Stimulated activated naive CD4-positive, alpha-beta T cell (primary cell): ENCODE measurements at places on chromosomes 4 and X.

- no peak for DNase-seq
Measured at GRCh38 chrX:124502599-124502998, 156.2 kb downstream of the SH2D1A start.

- DNase-seq, result no peak
Measured at GRCh38 chr4:147847751-147848590, 116.1 kb downstream of the ARHGAP10 start.

DNA sequence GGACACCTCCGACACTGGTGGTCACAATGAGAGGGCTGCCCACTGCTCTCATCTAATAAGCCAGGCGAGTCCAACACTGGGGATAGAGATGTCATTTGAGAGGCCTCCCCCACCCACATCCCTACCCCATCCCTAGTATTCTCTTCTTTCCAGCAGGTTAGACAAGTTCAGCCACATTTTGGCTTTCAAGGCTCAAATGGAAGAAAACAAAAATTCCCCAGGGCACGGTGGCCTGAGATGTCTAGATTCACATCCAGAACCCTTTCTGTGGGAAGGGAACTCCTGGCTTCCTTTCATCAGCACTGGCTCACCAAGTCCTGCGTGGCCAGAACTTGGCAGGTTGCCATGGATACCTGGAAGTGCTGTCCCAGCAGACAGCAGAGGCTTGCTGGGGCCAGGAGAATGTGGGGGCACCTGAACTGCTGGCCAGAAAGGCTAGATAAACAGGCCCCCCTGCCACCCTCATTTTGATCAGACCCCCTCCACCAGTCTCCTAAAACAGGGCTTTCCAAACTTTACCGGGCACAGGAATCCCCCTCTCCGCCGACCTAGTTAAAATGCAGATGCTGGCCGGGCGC, 1.3 kb upstream of the NYX start:
- DNase-seq, result no peak

GRCh38 chr4:127370604-127371003, 262.2 kb upstream of the INTU start:
- DNase-seq, result no peak

GRCh38 chrX:104136241-104137019, 20.4 kb downstream of the SLC25A53 start:
- peak; percentile 16 for DNase-seq

GRCh38 chrX:7730071-7730470, 112.9 kb upstream of the VCX start:
- no peak for DNase-seq

GRCh38 chr4:40438384-40439026, 103.4 kb downstream of the CHRNA9 start:
- no peak for DNase-seq

GRCh38 chr4:129862461-129862860, 766.5 kb downstream of the C4orf33 start:
- DNase-seq, result no peak

DNA sequence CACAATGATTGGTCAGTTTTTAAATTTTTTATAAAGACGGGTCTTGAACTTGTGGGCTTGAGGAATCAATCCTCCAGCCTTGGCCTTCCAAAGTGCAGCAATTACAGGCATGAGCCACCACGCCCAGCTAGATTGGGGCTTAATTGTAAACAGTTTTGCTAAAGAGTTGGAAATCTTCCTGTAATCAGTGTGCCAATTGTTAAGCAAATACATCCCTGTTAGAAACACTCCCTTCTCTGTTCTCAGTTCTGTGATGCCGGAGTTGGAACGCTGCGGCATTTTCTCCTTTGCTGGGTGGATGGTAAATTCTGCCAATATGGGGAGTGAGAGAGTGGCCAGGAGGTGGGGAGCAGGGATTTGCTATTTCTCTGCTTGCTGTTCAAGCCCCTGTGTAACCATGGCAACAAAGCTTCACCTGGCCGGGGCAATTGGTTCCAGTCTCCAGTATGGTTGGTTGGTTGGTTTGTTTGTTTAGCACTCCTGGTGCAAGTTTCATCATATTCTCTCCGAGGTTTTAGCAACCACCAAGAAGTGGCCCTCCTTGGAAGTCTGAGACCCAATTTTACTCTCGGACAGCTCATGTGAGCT, 3.0 kb upstream of the SPATA4 start:
- no peak for DNase-seq

DNA sequence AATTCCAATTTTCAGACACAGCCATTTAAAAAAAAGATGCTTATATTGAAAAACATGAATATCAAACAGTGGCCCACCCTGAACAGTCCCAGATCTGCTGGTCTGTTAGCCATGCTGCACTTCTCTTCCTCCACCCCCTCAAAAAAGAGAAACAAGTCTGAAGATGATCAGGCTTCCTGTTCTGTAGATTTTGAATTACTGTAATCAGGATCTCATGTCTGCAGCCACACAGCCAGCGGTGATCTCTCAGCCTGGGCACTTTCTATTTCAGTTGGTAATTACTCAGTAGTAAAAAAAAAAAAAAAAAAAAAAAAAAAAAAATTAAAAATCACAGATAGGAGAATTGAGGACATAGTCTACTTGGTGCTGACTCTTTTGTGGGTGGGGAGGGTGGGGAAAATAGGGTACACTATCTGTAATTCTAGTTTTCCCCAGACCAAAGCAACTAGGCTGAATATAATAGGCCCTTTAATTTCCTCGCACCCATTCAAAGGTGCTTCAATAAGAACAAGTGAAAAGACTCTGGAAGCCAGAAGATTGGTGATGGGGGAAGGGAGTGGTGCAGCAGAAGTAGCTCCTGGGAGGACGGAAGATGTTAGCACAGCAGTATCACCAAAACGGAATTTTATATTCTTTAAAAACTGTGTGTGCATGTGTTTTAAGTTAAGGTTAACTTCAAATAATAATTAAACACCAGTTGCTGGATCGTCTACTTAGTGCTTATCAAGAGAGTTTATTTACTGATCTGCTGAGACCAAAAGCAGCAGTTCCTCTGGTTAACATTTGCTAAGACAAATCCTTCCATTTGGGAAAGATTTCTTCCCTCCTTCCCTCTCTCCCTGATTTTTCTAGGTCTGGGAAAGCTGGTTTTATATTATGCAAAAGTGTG, 47.0 kb downstream of the SPRY1 start:
- DNase-seq, result no peak

- no peak for DNase-seq
Measured at GRCh38 chr4:17618926-17619325, 4.5 kb downstream of the MED28 start.

- DNase-seq, result no peak
Measured at GRCh38 chr4:83171436-83172039, 57.0 kb upstream of the PLAC8 start.

- DNase-seq, result no peak
Measured at GRCh38 chrX:68659786-68660185, 12.3 kb downstream of the STARD8 start.

GRCh38 chr4:24517676-24518075, 66.7 kb downstream of the DHX15 start:
- no peak for DNase-seq

DNA sequence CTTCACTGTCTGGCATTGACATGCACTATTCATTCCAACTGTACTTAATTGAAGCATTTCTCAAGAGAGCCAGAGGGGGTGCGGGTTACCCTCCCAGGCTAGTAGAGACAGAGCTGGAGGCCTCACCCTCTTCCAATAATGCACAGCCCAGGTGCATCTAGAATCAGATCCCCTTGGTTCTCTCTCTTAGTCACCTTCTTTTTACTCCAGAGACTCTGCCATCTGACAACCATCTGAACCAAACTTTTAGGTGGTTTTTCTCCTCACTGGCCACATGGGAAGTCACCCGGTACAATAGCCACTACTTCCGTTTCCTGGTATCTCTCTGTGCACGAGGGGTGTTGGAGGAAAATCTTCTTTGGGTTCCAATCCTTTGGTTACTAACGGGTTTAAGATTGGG, 81.3 kb downstream of the SLC2A9 start:
- no peak for DNase-seq

- no peak for DNase-seq
Measured at GRCh38 chrX:110204986-110205385, 112.9 kb downstream of the AMMECR1 start.

DNA sequence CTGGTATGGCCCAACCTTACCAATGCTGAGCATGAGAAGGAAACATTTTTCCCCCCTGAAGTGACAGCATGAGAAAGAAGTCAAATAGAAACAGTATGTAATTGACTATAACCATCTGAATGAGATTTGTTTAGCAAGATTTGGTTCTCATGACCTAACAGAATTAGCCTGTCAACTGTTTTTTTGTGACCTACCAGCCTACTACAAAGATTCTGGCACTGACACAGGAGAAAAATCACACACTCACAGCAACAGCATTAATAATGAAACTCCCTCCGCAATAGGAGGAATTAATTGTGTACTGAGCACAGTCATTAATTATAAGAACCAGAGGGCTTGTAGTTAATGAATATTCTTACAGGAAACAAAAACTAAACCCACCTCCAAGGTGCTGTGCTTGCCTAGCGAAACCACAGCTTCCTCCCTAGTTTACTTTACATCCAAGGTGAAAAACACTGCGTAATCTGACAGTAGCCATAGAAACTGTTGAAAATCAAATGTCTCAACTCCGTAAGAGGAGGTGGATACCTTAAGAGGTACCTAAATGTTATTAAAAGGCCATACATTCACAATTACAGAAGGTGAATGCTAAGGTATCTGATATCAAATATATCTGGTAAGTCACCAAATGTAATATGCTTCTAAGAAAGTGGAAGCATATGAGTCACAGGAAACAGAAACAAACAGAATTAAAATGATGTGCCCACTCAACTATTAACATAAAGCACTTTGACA, 34.9 kb downstream of the MMRN1 start:
- DNase-seq, result no peak

DNA sequence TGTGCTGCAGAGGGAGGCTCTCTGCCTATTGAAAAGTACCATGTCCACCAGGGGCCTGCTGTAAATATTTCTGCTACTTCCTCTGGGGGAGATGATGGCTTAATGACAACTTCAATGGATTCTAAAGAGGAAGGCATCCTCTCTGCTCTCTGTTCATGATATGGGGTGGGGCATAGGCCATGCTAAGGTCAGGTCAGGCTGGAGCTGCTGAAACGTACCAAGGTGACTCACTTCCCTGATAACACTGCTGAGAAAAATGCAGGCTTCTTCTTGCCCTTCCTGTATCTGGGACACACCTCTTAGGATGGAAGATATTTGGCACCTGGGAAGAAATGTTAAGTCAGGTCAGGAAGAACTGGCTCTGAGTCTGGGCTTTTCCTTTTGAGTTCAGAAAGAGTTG, 31.5 kb downstream of the HS3ST1 start:
- no peak for DNase-seq

- DNase-seq, result no peak
Measured at GRCh38 chrX:137025930-137026329, 7.9 kb downstream of the GPR101 start.

- no peak for DNase-seq
Measured at GRCh38 chrX:113802837-113803236, 781.0 kb upstream of the HTR2C start.

- no peak for DNase-seq
Measured at GRCh38 chr4:38411092-38411491, 252.9 kb upstream of the KLF3 start.

DNA sequence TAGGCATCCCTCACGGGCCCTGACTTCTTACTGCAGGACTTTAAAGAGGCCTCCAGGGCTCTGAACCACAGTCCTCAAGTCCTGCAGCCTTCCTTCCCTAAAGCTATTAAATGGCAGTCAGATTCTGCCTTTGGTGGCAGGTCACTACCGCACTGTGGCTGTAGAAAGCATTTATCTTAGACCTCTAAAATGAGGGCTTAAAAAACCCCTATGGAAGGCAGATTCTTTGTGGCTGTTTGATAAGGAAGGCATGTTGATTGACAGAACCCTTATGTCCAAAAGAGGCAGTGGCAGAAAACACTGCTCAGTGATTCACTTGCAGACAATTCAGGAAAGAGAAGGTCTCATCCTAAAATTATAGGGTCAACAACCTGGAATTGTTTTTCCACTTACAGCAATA, 79.2 kb downstream of the FBXL5 start:
- DNase-seq, result no peak

DNA sequence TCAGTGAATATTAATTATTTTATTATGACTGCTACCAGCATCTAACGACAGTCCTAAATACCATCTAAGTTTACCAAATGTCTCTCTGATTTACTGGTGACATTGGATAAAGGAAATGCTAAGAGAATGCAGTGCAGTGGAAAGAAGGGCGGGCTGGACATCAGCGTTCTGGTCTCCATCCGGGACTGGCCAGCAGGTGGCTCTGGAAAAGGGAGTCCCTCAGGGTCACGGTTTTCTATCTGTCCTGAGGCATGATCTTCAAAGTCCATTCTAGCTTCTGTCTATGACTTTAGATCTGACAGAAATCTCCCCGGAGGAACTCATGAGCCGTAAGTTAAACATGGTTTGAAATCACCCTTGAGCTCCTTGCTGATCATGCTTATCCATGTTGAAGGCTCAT, 3.3 kb downstream of the TRIM2 start:
- DNase-seq, result no peak

DNA sequence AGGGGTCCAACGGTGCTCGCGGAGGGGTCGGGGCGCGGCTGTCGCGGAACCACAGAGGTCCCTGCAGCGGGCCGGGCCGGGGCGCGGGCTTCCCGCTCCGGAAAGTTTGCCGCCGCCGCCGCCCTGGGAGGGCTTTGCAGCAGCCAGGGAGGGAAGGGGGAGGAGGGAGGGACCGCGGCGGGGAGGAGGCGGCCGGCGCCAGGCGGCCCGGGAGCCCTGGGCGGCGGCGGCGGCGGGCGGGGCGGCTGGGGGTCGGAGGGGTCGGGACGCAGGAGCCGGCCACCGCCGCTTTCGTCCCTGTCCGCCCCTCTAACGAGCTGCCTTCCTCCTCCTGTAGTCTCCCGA, 375 bp downstream of the FGFR3 start:
- DNase-seq, result no peak

GRCh38 chr4:176479767-176480166, 160.0 kb downstream of the SPCS3 start:
- DNase-seq, result no peak
